ENCODE measurements at places on chromosomes 12 and 14.
A peak's percentile ranks its signal among the peaks of the same experiment; 100 is the strongest.

DNA sequence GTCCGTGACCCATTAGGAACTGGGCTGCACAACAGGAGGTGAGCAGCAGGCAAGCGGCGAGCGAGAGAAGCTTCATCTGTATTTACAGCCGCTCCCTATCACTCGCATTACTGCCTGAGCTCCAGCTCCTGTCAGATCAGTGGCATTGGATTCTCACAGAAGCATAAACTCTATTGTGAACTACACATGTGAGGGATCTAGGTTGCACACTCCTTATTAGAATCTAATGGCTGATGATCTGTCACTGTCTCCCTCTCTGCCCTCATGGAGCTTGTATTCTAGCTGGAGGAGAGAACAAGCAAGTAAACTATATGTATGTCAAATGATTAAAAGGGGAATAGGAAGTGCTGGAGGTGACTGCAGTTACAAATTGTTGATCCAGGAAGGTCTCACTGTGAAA lies 479.1 kb downstream of the EGLN3 start:
- DNase-seq: no peak

DNA sequence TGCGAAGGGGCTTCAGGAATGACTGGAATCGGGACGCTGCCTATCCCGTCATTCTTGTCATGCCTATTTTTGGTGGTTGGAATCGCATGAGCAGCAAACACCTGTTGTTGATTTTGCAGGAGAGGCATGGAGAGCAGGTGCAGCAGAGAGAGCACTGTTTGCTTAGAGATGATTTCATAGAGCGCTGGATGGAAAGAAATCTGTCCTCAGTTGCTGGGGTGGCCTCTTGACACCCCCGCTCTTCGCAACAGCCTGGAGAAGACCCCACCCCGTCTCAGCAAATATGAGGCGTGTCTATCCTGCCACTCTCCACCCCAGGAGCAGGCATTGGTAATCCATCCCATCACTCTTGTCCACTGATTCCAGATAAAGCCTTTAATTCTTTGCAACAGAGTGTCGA lies 19.3 kb upstream of the NCOR2 start:
- no peak for DNase-seq

DNA sequence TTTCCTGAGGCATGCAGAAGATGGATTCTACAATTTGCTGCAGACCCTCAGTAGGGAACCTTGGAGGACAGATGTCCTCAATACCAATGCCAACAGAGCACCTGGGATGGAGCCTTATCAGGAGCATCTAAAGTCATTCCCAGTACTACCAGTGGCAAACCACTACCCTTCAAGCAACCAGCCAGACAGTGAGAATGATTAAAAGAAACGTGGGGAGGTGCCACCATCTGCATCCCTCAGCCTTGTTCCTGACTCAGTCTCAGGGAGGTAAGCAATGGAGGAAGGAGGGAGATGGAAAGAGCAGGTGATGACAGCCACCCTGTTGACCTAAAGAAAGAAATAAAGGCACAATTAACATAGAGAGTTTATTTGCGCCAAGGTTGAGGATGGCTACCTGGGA lies 175.2 kb upstream of the GRIN2B start:
- DNase-seq: no peak

GRCh38 chr14:90300611-90301047 lies 31.1 kb downstream of the NRDE2 start:
- no peak for DNase-seq

GRCh38 chr14:25400607-25401206 lies 350.8 kb upstream of the STXBP6 start:
- peak; percentile 3 for DNase-seq

DNA sequence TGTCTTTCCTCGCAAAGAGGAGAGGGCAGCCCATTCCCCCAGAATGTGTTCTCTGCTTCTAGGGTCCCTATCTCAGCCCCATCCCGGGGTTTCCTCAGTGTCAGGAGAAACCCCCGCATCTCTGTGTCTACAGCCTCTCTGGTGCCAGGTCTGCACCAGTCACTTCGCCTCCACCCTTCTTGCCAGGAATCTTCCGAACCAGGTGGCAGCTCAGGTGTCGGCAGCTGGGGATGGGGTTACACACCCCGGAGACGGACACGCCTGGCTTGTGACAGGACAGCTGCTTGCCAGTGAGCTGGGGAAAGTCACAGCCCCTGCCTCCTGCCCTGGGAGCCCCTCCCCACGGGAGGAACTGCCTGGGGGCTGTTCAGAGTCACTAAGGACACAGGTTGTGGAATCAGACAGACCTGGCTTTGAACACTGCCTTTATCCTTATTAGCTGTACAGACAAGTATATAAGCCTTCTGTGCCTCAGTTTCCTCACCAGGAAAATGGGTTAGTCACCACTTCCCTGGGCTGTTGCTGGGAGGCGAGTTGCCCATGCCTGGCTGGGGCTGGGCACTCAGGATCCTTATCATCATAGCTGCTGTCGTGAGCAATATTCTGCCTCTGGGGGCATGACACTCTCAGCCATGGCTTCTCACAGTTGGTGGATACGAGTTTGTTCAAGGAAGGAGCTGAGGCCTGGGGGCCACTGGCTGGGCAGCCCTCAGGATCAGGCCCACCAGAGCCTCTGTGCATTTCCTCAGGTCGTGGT lies 10.8 kb downstream of the HIP1R start:
- no peak for DNase-seq

DNA sequence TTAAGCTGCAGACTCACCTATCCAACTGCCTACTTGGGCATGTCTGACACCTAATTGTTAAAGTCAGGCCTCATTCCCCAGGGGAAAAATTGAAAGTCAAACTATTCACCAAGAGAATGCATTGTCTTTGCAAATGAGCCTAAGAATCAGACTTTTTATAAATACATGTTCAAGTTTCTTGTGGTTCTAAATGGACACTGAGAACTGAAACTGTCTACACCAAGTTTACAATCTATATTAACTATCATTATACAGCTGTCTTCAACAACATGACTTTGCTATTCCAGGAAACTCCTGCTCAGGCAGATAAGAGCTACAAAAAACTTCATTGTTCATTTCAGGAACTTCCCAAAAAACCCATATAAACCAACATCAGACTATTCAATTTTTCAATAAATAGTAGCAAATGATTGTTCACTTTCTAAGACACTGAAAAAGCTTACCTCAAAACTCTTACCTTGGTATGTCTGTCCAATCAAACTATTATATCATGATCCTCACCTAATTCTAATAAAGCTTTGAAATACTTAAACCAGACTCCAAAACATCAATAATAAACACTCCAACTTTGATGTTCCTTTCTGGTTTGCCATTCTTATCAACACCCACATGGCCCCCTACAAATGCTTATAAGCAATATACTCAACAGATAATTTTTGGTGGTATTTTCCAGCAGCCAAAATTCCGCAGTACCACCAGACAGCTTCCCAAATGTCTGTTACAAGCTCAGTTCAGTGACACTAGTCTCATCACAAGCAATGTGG lies 24.2 kb downstream of the CDK17 start:
- DNase-seq: no peak

- DNase-seq: no peak
Observed at GRCh38 chr12:124532967-124533366, 34.4 kb downstream of the NCOR2 start.

DNA sequence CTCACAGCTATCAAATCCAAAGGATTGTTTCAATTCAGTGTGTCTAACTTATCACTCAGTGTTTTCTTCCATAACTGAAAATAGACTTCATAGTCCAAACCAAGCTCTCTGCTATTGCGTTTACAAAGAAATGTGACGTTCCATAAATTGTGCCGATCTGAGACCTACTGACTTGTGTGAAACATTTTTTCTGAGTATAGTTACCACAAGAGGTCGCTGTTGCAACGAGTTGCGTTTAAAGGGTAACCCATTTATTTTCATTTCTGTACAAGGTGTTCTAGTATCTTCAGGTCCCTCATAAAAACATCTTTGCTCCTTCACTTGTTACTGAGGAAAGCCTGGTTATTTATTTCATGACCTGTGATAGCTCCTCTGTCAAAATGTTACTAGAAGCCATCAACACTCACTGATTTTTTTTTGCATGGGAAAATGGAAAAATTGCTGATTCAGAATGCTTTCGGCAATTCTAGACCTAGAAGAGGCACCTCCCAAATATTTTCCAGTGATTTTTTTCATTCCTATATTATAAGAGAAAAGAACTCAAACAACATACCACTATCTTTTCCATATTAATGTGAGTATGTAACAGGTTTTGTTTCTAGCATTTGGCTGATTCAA lies 60.9 kb upstream of the OR4E1 start:
- peak; percentile 10 for DNase-seq

- no peak for DNase-seq
Observed at GRCh38 chr12:75725521-75726111, 214.2 kb upstream of the KRR1 start.

Data from epithelial cell of proximal tubule (primary cell).